ENCODE measurements at places on chromosomes 4 and X. TPM values are rescaled to one million over a fixed set of nuclear protein-coding genes. Genes with fewer than 3 reads are reported as not detected.

Gene IQSEC2
- total RNA-seq = 8.4 TPM

GRCh38 chr4:84159762-84160161 lies 339.3 kb downstream of the NKX6-1 start:
- peak; percentile 64 for DNase-seq

DNA sequence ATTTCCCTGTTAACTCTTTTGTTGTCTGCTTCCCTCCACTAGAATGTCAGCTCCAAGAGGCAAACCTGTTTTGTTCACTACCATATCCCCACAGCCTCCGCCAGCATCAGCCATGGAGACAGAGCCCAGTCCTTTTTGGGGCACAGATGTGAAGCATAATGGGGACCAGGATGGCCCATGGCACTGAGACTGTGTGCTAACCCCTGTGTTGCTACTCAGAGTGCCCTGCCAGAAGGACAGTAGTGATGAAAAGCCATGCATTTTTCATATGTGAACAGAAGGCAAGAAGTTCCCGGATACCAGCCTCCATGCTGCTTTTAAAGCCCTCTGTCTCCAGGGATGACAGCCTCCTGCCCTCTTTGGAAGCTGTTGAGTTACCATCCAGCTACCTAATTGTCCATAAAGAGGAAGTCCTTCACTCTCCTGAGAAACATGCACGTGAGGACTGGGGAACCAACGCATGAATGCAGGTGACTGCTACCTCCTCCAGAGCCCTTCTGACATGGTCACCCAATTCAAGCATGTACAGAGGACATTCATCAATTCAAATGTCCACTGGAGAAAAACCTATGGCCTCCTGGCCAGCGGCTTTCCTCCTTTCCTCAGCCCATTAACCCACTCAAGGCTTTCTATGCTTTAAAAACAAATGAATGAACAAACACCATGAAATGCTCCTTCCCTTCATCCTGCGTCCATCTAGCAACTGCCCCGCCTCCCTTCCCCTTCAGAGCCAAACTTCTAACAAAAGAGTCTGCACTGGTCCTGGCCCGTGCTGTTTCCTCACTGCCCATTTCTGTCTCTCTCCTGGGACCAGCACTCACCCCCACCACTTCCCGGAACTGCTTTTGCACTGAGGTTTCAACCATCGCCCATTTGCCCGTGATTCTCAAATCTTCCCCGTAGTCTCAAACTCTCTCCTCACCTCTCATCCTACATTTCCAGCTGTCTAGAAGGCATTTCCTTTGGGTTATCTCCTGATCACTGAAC lies 18.0 kb downstream of the PNMA6F start:
- no peak for DNase-seq

DNA sequence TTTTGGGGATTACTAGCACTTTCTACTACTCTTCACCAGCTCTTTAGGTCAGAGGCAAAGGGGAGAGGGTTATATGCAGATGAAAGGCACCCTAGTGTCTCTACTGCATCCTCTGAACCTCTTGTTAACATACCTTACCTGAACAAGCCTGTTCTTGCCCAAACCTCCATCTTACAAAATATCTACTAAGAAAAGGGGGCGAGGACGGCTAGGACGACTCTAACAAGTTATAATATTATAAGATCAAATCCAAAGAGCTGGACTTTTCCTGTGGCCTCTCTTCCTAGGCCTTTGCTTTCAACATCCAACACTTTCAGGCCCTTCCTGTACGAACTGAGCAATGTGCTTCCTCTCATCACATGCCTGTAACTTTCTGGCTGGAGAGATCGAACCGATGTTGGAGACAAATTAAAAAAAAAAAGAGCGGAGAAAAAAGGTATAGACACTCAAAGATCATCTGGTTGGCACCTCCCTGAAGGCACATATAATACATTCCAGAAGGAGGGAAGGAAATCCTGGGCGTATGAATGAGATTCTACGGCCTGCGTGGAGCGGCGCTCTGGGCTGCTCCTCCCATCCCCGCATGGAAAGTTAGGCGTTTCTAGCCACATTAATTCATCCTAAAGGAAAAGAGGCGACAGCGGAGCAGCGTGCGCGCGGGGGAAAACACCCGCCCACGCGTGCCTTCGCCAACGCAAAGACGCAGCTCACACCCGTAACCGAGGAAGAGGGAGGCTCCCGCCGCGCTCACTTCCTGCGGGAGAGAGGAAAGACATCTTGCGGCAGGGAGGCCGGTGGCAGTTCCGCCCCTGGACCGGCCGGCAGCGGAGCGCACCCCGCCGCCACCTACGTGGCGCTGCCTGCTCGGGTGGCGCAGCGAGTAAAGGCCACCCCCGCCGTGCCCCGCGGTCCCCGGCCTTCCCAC lies 808 bp downstream of the PRDM5 start:
- DNase-seq = peak; percentile 53

DNA sequence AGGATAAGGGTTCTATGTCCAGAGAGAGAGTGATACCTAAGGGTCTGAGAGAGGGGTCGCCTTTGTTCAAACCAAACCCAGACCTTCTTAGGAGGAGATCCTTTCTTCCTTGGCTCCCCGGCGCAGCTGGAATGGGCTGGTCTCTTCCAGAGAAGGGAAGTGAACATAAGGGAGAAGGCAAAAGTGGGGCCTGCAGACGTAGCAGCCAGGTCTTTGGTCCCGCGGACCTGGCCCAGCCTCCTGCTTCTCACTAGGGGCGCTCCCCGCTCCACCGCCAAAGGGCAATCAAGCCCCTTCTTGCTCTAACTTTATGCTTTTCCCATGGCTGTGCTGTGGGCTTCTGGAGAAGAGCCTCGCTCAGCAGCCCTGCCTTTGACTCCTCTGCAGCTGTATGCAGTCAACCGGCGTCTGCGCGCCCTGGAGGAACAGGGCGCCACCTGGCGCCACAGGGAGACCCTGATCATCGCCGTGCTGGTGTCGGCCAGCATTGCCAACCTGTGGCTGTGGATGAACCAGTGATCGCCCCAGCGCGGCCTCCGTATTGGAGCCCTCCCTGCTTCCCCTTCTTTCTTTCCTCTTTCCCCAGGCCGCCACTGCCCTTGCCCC lies 6.5 kb downstream of the FATE1 start:
- peak; percentile 82 for DNase-seq

Gene USP17L27
- total RNA-seq = not detected

GRCh38 chr4:139844459-139845036 lies 178.9 kb downstream of the MGST2 start:
- DNase-seq = no peak

All from H9 (cell line).